ENCODE measurements at places on chromosomes 3 and 15.

GRCh38 chr3:59515966-59516365, 466.1 kb upstream of the CFAP20DC start:
- no peak for DNase-seq

- no peak for DNase-seq
Measured at GRCh38 chr3:59082106-59082505, 32.3 kb upstream of the CFAP20DC start.

GRCh38 chr3:62805580-62806277, 69.5 kb downstream of the CADPS start:
- DNase-seq = no peak

GRCh38 chr15:48833526-48834239, 22.8 kb upstream of the CEP152 start:
- no peak for DNase-seq

DNA sequence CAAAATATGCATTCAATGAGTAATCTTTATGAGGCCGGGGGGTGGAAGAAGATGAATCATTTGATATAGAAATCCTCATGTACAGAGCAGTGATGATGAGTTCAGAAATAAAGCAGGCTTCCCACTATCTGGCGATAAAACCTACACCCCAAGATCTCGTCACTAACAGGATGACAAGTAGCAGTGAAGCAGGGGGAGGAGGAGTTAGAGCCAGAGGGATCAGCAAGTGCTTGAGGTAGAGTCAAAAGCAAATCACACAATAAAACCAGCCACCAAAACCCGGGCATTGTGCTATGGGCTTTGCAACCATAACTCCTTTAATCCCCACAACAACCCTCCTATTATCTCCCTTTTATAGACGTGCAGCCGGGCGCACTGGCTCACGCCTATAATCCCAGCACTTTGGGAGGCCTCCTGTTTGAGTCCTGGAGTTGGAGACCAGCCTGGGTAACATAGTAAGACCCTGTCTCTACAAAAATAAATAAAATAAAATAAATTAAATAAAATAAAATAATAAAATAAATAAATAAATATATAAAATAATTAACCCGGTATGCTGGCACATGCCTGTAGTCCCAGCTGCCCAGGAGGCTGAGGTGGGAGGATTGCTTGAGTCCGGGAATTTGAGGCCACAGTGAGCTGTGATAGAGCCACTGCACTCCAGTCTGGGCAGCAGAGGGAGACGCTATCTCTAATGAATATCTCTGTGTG, 53.0 kb downstream of the STARD5 start:
- no peak for DNase-seq

DNA sequence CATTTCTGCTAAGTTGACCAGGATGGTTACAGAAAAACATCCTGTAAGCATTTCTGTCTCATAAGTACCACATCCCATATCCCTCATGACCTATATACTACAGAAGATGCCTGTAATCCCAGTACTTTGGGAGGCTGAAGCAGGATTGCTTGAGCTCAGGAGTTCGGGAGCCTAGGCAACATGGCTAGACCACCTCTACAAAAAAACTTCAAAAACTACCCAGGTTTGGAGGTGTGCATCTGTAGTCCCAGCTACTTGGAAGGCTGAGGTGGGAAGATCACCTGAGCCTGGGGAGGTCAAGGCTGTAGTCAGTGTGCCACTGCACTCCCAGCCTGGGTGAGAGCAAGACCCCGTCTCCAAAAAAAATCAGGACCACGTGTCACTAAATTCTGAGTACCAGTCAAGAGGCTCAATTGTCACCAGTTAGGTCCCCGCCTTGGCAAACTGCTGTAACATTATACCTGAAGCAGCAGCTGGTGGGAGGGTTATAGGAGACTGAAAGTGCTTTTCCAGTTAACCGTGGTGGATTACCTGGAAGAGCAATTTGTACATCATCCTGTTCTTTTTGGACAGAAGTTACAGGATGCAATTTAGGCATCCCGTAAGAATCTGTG, 6.2 kb downstream of the RPL32 start:
- DNase-seq = no peak

Measured in stimulated activated CD4-positive, alpha-beta T cell treated with anti-CD3 and anti-CD28 coated beads, TNF-alpha, amount 100 ng/mL, for 24 hours (primary cell).